ENCODE measurements at places on chromosomes 5 and 9. TPM values are rescaled to one million over a fixed set of nuclear protein-coding genes. Genes with fewer than 3 reads are reported as not detected.

SLC2A6 gene
- 9.7 TPM for total RNA-seq

OR1Q1 gene
- not detected for total RNA-seq

CCL21 gene
- total RNA-seq = not detected

MELK gene
- total RNA-seq = 0.24 TPM

PRDM9 gene
- total RNA-seq = not detected

SARDH gene
- total RNA-seq = 10.2 TPM

GIN1 gene
- 1.6 TPM for total RNA-seq

IFNA10 gene
- total RNA-seq = not detected

PCDHGA8 gene
- total RNA-seq = not detected

LURAP1L gene
- total RNA-seq = not detected

STARD4 gene
- 32.4 TPM for total RNA-seq

GPR150 gene
- total RNA-seq = not detected

TENT4A gene
- 39.9 TPM for total RNA-seq

IL4 gene
- total RNA-seq = not detected

ST8SIA4 gene
- total RNA-seq = 15.6 TPM

INSL4 gene
- not detected for total RNA-seq

WNK2 gene
- total RNA-seq = 0.25 TPM

DND1 gene
- 1.2 TPM for total RNA-seq

DRD1 gene
- total RNA-seq = not detected

DNAH5 gene
- total RNA-seq = not detected

PHF2 gene
- total RNA-seq = 23.9 TPM

SLCO6A1 gene
- total RNA-seq = not detected

FCN2 gene
- not detected for total RNA-seq

Data from CD8-positive, alpha-beta T cell (primary cell).